Stimulated activated CD4-positive, alpha-beta T cell treated with anti-CD3 and anti-CD28 coated beads, Interleukin-15, amount 100 ng/mL, for 24 hours (primary cell): ENCODE measurements at places on chromosomes 6 and 20.
A peak's percentile ranks its signal among the peaks of the same experiment; 100 is the strongest.

GRCh38 chr20:3751675-3752385 is 15.7 kb downstream of the ADISSP start:
- DNase-seq = peak; percentile 75

DNA sequence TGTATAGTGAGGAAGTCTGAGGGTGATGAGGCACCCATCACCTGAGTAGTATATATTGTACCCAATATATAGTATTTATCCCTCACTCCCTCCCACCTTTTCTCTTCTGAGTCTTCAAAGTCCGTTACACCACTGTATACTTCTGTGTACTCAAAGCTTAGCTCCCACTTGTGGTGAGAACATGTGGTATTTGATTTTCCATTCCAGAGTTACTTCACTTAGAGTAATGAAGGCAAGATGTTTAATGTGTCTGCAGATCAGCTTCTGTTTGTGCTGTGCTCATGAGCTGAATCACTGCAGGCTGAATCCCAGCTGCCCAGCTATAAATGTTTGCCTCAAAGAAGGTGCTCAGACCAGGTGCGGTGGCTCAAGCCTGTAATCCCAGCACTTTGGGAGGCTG is 139.3 kb upstream of the FOXA2 start:
- DNase-seq = no peak

- DNase-seq = no peak
Measured at GRCh38 chr6:53712078-53712477, 46.5 kb upstream of the KLHL31 start.

GRCh38 chr6:37321516-37322415 is 32.0 kb upstream of the RNF8 start:
- DNase-seq = no peak

GRCh38 chr6:47932575-47932974 is 150.7 kb downstream of the OPN5 start:
- no peak for DNase-seq

DNA sequence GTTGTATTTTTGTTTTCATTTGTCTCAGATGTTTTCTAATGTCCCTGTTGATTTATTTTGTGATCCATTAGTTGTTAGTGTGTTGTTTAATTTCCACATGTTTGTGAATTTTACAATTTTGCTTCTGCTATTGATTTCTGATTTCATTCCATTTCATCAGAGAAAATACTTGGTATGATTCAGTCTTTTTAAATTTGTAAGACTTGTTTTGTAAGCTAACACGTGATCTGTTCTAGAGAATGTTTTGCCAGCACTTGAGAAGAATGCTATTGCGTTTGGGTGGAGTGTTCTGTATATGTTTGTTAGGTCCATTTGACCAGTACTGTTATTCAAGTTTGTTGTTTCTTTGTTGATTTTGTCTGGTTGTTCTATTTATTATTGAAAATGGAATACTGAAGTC is 53.9 kb downstream of the KIZ start:
- no peak for DNase-seq

DNA sequence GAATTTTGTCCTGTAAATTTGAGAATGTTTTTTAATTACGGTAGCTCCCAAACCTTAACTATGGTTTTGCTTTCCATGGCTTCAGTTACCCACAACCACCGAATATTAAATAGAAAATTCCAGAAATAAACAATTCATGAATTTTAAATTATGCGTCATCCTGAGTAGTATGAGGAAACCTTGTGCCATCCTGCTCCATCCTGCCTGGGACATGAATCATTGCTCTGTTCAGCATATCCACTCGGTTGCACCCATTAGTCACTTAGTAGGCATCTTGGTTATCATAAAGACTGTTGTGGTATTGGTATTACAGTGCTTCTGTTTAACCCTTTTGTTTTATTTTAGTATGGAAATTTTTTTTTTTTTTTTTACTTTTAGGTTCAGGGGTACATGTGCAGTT is 39.7 kb downstream of the KCNS1 start:
- DNase-seq = peak; percentile 11

DNA sequence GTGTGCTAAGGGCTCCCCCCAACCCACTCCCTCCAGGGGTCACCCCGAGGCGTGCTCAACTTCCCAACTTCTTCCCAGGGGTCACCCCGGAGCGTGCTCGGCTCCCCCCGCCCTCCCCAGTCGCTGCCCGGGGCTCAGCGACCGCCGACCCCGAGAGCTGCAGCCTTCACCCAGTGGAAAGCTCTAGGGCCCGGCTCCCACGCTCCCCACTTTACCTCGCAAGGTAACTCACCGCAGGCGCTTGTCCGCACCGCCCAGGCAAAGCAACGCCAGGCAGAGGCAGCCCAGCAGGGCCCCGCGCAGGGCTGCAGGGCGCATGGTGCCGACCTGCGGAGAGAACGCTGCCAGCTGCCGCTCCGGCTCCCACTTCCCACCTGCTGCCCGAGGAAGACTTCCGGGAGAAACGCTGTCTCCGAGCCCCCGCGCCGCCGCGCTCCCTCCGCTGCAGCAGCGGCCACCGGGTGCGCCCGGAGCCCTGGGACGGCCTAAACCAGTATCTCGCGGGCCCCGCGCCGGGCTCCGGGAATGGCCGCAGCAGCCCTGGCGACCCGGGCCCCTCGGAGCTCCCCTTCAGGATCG is 396 bp downstream of the RNASET2 start:
- no peak for DNase-seq

DNA sequence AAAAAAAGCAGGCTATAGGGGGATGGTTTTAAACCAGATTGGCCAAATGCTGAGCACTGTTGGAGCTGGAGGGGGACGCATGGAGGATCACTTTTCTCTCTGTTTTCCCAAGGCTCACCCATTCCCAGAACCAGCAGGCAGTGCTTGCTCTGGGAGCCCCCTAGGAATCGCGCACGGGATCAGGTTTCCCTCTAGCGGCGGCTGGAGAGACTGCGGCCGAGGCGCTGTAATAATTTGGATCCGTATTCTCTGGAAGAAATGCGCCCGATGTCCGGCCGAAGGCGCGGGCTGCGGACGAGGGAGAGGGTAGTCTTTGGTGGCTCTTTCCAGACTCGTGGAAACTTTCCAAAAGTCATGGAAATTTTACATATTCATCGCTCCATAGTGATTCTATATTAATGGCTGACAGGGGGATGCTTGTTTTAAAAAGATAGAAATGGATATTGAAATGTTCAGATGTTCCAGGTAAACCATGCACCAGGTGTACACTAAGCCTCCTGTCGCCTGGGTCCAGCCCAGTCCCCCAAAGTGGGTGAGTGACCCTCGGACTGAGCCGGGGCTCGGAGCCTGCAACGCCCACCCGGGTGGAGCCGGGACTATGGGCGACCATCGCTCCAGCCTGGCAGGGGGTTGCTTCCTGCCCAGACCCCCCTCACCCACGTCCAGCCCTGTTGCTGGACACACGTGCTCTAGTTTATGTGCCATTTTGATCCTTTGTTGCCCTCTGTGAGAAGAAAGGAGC is 78.7 kb upstream of the PHACTR3 start:
- DNase-seq = peak; percentile 57
